Stimulated activated CD4-positive, alpha-beta T cell treated with anti-CD3 and anti-CD28 coated beads, Interleukin-12 subunit alpha, Interleukin-12 subunit beta, amount 100 ng/mL, for 24 hours (primary cell): ENCODE measurements at places on chromosomes 4 and X.
A peak's percentile ranks its signal among the peaks of the same experiment; 100 is the strongest.

DNA sequence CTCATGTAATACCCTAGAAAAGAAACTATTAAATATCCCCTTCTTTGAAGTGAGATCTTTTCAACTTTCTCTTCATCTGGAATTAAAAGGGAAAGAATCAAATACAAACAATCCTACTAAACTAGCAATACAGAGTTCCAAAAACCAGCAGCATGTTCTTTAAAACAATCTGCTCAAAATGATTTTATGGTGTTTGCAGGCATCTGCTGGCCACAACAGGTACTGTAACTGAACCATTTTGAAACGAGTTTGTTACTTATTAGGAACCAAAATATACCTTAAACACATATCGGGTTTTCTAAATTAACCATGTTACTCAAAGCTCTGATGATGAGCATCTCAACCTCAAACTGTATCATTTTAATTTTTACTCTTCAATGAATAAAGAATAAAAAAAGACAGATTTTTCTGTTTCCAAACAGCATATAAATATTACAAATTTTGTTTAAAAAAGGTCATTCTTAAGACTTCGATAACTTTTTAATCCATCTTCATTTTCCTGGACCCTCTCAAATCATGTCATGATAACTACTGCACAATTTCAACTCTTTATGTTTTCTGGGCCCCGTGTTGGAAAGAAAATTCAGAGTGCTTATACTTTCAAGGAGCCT is 56.5 kb downstream of the ARAP2 start:
- DNase-seq, result no peak

GRCh38 chr4:175671491-175671934 is 140.6 kb downstream of the GPM6A start:
- no peak for DNase-seq

DNA sequence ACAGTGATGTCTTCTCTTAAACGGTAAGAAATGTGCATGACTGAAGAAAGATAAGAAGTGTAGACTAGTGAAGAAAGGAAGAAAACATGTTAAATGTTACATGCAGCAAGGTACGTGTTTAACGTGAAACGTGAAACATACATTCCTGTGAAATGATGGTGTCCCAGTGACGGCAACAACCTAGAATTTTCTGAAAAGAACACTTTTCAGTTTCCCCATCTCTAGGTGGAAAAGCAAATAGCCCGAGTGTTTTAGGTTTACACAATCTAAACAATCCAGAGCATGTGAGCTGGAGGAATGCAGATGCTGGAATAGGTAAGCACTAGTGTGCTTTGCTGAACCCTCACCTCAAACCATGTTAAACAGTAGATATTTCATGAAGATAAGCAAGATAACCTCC is 60.7 kb downstream of the CLNK start:
- no peak for DNase-seq

- DNase-seq, result no peak
Measured at GRCh38 chrX:55486736-55487135, 2.9 kb downstream of the USP51 start.

DNA sequence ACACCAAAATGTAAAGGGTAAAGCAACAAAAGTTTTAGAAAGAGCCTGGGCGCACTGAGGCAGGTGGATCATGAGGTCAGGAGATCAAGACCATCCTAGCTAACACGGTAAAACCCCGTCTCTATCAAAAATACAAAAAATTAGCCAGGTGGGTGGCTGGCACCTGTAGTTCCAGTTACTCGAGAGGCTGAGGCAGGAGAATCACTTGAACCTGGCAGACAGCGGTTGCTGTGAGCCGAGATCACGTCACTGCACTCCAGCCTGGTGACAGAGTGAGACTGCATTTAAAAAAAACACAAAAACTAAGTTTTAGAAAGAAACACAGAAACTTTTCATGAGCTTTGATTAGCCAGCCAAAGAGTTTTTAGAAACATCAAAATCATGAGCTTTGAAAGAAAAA is 76.5 kb downstream of the APBB2 start:
- no peak for DNase-seq

- DNase-seq, result peak; percentile 39
Measured at GRCh38 chr4:5758741-5759140, 47.7 kb downstream of the EVC start.

DNA sequence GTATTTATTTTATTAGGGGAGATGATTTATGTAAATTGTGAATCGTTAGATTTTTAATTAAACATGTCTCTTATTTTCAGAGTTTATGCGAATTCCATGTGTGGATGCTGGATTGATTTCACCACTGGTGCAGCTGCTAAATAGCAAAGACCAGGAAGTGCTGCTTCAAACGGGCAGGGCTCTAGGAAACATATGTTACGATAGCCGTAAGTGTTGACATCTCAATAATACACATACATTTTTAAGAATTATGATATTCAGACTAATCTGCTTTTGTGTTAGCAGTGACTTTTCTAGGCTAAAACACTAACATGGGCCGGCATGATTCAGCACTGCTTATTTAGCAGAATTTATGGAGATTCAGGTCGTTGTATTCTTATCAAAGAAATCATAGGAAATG is 91.2 kb downstream of the RAP1GDS1 start:
- DNase-seq, result no peak

GRCh38 chr4:26533685-26534084 is 43.4 kb upstream of the CCKAR start:
- no peak for DNase-seq

- no peak for DNase-seq
Measured at GRCh38 chr4:186144198-186144945, 39.9 kb downstream of the FAM149A start.

DNA sequence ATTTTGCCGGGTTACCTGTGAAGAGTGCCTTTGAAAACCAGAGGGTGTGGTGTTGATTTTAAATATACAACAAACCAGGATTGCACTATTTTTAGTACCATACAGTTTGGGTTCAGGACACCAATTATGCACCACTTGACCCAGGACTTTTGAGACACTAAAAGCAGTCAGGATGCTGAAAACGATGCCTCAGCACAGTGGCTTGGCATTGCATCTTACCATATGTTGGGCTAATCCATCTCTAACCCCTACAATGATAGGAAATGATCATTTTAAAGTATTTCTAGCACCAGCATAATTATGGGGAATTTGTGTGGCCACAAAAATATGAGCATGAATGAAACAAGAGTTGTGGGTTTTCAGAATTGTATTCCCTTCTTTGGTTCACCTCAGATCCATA is 4.1 kb downstream of the IBSP start:
- no peak for DNase-seq

GRCh38 chrX:8323356-8323755 is 141.3 kb upstream of the VCX3B start:
- DNase-seq, result no peak

DNA sequence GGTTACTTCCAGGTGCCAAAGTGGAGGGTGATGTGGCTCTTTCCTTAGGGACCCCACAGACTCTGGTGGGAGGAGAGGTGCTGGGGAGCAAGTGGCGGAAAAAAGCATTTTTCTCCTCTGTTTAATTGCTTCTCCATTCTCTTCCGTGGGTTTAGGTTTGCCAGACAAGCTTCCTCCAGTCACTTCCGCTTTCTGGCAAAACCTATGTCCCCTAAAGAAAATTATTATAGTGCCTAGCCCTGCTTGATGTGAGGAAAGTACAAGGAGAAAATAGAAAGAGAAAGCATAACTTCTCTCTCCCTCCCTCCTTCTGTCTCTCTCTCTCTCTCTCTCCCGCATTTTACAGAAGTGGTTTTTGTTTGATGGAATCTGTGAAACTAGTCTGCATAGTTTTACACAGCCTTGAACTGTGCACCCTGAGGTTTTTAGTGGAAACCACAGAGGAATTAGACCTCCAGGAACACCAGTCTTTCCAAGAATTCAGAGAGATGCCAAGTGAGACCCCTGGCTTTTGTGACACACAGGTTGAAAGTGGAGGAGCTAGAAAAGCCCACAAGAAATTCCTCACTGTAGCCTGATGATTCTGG is 231.1 kb upstream of the ANXA3 start:
- no peak for DNase-seq

DNA sequence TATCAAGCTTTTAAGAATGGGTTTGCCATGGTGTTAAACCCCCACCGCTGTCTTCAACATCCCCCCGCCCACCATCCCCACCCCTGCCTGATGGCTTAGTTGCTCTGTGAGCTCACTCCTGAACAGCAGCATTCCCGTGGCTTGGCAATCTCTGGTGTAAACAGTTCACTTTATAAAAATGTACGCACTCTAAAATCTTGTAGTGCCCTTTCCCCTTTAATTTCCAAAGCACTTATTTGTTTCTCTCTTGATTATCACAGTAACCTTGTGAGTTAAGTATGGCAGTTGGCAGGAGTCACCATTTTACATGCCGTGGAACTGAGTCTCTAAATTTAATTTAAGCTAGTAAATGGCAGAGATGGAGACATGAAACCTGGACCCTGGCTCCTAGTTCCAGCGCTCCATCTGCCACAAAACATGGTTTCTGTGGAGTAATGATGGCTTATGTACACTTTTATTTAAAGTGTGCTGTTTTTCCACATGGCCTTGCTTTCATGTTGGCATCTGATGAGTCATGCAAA is 123.1 kb downstream of the AFF1 start:
- no peak for DNase-seq
